ENCODE measurements at places on chromosomes 1 and 21.

GRCh38 chr21:41651830-41652229 lies 115.0 kb downstream of the RIPK4 start:
- no peak for DNase-seq

DNA sequence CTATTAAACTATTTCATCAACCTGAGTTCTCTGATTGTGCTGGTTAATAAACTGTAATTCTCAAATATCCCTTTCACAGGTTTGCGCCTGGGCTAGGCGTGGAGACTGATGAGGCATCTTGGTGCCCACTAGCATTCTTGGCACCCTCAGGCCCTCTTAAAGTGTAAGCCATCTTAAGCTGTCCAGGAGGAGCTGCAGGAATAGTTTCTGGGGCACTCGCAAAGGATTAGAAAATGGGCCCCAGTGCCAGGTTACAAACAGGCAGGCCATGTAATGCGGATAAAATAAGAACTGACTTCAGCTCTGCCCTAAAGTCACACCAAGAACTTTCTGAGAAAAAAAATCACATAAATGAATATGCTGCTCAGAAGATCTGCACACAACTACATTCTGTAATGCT lies 1.1 kb downstream of the CASQ2 start:
- no peak for DNase-seq

GRCh38 chr1:2547210-2548067 lies 8.7 kb upstream of the TNFRSF14 start:
- DNase-seq, result no peak

DNA sequence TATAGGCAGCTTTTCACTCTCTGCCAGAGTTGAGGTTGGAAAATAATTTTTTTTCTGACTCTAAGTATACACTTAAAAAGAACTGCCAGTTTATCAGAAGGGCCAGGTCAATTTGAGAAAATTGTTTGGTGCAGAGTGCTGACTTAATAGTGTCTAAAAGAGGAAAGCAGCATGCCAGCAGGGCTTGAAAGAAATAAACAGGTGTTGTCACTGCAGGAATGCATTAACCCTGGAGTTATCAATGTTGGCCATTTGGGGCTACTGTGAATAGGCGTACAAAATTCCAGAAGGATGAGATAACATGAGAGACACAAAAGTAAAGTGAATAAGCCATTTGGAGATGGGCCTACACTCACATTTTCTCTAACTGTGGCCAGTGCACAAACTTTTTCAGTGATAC lies 220.6 kb upstream of the PLD5 start:
- DNase-seq, result no peak

GRCh38 chr1:114502080-114502479 lies 8.9 kb downstream of the TRIM33 start:
- DNase-seq, result no peak

- DNase-seq, result no peak
Observed at GRCh38 chr1:92459871-92460320, 26.8 kb downstream of the GFI1 start.

DNA sequence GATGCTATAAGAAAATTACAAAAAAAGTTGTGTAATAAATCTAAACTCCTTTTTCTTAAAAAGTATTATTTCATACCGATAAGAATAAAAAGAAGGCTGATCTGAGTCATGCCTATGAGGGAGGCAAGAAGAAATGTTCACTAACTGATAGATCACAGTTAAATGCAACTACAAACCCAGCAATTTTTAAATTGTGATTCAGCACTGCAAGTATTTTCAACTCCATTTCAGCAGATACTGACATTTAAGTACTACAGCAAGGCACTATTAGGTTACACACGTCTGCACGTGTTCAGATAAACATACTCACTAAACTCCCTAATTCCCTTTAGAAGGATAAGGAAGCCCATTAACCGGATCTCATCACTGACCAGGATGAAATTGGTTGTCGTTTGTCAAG lies 213.3 kb upstream of the ZRANB2 start:
- DNase-seq, result peak; percentile 30

- DNase-seq, result no peak
Observed at GRCh38 chr1:229709500-229710013, 83.5 kb downstream of the URB2 start.

DNA sequence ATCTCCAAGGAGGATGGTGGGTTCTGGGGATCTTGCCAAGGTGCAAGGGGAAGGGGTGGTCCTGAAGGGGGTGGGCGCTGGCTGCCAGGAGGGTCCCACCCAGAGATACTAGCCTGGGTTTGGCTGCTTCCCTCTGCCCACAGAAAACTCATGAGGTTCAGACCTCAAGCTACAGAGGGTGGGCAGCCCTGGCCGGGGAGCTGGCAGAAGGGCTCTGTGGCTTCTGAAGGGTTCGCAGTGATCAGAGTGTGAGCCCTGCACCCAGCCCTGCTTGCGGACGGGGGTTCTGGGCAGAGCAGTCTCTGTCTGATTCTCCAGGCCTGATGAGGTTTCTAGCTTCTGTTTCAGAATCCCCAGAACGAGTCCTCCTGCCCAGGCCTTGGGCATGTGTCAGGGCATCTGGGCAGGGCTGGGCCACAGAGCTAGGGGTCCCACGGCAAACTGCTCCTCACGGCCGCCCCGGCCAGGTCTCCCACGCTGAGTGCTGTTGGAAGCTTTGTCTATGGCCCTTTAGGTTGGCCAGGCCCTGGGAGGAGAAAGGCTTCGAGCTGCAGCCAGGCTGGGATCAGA lies 635 bp upstream of the MMEL1 start:
- no peak for DNase-seq

DNA sequence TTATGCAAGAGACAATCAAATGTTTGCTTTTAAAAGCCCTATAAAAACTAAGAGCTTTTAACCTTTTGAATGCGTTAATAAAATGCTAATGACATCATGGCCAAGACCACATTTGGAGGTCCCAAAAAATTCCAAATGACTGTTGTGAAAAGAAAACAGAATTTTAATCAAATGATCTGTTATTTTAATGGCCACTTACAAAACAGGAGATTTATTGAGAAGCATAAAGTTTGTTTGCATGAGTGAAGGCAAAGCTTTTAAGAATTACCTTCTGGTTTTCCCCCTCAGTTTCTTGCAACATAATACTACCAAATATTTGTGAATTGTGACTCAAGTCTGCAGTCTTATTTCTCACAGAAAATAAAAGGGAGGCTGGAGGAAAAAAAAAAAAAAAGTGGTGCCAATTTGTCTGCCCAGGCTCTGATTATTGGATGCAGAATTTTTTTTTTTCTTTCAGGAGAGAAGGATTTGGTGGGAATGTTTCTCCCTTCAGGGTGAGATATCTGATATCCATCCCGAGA lies 60.7 kb downstream of the GORAB start:
- no peak for DNase-seq

GRCh38 chr1:117114877-117115276 lies 6.7 kb downstream of the TRIM45 start:
- no peak for DNase-seq

DNA sequence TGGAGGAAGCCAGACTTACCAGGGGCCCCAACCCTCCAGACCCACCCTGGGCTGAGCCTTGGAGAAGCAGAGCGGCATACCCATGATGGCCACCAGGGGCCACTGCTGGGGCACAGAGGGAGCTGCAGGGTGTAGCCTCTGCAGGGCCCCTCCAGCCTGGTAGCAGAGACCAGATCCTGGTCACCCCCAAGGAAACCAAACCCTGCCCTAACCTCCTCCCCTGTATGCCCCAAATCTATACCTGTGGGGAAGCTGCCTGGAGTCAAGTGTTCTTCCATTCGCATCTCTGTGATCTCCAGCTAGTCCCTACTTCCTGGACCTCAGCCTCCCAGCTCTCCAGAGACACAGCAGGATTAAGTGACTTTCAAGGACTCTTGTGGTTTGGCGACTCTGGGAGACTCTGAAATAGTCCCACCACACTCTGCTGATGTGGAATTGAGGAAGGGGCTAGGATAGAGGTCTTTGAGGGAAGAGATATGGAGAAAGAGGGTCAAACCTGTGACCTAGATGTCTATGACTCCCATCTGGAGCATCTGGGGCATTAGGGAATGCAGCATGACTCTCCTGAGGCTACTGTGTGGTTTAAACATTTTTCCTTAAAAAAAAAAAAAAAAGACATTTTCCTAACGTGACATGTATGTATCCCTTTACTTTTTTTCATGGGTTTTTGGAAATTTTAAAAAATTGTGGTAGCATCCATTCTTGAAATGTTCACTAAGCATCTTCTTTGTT lies 119.2 kb upstream of the IPO9 start:
- DNase-seq, result peak; percentile 89

DNA sequence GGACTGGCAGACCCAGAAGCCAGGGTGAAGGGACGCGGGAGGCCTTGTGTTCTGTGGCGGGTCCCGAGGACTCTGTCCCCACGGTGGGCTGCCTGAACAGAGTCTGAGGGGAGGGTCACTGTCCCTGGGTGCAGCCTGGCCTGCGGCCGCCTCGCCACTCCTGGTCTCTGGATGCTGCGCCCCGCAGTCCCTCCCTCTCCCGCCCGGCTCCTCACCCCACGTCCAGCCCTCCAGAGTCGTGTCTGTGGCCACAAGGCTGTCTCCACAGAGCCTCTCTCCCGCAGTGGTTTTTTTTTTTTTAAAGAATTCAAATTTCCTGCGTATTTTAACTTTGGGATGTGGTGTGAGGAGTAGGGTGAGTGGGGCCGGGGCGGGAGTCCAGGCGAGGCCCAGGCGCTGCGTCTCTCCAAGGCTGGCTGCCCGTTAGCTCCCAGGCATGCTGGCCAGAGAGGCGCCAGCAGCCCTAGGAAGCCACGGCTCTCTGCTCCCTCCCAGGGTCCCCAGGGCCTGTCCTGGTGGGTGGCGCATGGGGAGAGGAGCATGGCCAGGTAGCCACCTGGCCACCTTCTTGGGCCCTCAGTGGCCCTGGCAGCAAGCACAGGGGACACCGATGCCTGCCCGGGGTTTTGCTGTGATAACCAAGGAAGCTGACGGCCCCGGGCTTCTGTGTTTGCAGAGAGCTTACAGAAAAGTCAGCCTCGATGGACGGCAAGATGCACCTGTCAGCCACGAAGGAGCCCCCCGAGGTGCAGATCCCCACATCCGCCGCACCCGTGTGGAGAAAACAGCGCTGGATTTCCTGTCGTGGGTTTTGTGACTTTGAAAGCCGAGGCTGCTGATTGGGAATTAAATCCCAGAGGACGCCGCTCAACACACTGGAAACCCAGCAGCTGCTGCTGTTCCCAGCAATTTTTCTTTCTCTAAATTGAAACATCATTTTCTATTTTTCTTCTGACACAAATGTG lies 72.8 kb downstream of the MORN1 start:
- DNase-seq, result no peak

- DNase-seq, result peak; percentile 72
Observed at GRCh38 chr1:16055613-16056520, 12.3 kb downstream of the CLCNKB start.

- no peak for DNase-seq
Observed at GRCh38 chr1:55861676-55862340, 646.6 kb upstream of the USP24 start.

Data from fibroblast of skin of back (primary cell).